Thoracic aorta (tissue), 2 donors: ENCODE measurements at places on chromosomes 12 and 14.

DNA sequence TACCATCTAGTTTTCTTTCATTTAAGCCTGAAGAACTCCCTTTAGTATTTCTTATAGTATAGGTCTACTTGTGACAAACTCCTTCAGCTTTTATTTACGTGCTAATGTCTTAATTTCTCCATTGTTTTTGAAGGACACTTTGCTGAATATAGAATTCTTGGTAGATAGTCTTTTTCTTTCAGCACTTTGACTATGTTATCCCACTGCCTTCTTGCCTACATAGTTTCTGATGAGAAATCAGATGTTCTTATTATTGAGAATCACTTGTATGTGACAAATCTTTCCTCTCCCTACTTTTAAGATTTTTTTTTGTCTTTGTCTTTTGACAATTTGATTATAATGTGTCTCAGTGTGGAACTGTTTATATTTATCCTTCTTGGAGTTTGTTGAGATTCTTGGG, 5.1 kb upstream of the MIS18BP1 start:
- DNase-seq: no peak

DNA sequence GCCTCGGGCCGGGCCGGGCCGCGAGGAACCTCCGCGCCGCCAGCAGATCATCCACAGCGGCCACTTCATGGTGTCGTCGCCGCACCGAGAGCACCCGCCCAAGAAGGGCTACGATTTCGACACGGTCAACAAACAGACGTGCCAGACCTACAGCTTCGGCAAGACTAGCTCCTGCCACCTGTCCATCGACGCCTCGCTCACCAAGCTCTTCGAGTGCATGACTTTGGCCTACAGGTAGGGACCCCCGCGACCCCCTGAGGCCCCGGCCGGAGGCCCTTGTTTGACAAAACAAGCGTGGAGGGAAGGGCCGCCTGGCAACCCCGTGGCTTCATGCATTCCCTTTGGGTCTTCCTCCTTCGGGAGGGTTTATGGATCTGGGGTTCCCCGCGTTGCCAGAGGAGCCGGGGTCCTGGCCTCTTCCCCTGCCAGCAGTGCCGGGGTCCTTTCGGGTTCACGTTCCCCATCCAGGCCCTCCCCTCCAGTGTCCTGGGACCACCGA, 526 bp downstream of the MLXIP start:
- DNase-seq: no peak

GRCh38 chr14:72916174-72916573, 10.1 kb upstream of the DCAF4 start:
- DNase-seq: no peak

GRCh38 chr12:19841451-19841850, 402.2 kb downstream of the AEBP2 start:
- DNase-seq: no peak

- no peak for DNase-seq
Observed at GRCh38 chr14:23431486-23431885, 4.0 kb downstream of the MYH7 start.

- no peak for DNase-seq
Observed at GRCh38 chr14:33184587-33184986, 245.9 kb downstream of the NPAS3 start.
